ENCODE measurements at places on chromosomes 6 and 20. TPM values are rescaled to one million over a fixed set of nuclear protein-coding genes. Genes with fewer than 3 reads are reported as not detected.

GRCh38 chr6:144528743-144529425 lies 243.7 kb downstream of the UTRN start:
- no peak for DNase-seq

DNA sequence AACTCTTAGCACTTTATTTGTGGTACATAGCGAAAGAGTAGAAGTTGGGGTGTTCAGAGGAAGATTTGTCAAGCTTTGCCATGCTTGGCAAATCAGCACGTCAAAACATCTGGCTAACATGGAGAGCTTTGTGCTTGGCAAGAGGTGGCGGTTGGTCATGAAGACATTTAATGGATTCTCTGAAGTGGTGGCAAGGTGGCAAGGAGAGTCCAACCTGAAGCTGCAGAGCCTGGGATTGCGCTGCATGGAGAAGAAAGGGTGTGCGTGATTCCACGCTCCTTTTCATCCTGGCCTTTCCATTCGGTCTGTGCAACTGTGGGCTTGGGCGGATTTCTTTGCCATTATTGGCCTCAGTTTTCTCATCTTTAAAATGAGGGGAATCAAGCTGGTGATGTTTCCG lies 3.1 kb downstream of the PYGB start:
- no peak for DNase-seq

GRCh38 chr6:46287681-46288080 lies 116.9 kb upstream of the ENPP5 start:
- DNase-seq: no peak

GRCh38 chr6:155670655-155671054 lies 215.0 kb upstream of the NOX3 start:
- DNase-seq: no peak

- DNase-seq: no peak
Measured at GRCh38 chr6:145733810-145734209, 1.5 kb downstream of the EPM2A start.

DNA sequence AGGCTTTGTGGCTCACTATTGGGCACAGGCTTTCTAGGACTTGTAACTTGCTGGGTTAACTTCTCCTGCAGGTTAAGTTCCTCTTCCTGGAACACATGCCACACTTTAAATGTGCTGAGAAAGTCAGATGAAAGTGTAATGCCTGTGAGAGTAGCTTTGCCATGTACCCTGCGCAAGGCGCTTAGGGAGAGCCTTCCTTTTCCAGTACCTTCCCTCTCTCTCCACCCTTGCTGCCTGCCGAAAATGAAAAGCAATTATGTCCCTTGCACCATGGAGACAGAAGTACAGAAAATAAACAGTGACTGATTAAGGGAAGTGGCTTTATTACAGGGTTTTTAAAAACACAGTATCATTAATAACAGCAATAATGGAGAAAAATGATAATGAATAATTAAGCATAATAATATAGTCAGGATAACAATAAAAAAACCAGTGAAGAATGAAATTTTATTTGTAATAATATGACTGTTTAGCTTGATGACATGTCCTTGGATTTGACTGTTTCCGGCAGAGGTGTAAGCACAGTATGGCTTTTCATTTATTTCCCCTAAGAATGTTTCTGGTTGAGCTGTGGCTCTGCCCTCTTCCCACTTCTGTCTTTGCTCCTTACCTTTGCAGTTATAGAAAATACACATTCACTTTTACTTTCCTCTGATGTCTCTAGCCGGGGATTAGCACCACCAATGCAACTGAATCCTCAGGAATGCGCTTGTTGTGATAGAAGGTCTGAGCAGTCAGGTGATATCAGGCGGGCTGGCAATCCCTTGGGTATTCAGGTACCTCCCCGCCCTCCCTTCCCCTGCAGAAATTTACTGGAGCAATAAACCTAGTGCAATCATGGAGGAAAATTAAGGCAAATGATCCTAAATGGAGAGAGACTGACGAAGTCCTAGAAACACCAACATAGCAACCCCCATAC lies 472.3 kb upstream of the CITED2 start:
- no peak for DNase-seq

- DNase-seq: no peak
Measured at GRCh38 chr20:51171141-51171540, 148.2 kb upstream of the KCNG1 start.

Gene PRDM13
- total RNA-seq: not detected

Gene SLC26A8
- total RNA-seq: not detected

Gene NFKBIL1
- total RNA-seq: 13.9 TPM
